ENCODE measurements at places on chromosomes 1 and 21. TPM values are rescaled to one million over a fixed set of nuclear protein-coding genes. Genes with fewer than 3 reads are reported as not detected.

DNA sequence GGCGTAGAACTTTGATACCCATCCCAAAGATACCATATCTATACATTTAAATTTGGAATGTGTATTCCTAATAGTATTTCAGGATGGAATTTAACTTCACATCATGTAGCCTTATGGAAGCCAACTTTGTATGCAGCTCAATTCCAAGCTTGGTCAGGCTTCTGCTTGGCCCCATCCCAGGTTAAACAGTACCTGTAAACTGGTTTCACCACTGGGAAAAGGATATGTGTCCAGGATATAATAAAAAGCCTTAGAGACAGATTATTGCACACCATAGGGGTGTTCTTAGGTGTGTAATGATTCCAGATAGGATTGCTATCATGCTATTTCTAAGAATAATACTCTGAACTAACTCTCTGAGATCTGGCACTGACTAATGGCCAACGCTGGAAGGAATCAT is 28.1 kb downstream of the ADAM30 start:
- no peak for DNase-seq

- no peak for DNase-seq
Observed at GRCh38 chr21:42373196-42373907, 7.0 kb upstream of the TFF1 start.

- no peak for DNase-seq
Observed at GRCh38 chr1:39003794-39004193, 12.7 kb downstream of the AKIRIN1 start.

SAMSN1 gene
- not detected for total RNA-seq

GRCh38 chr21:36250423-36251075 is 69.4 kb upstream of the MORC3 start:
- peak; percentile 27 for DNase-seq

NFASC gene
- total RNA-seq: 3.7 TPM

OPRD1 gene
- 0.37 TPM for total RNA-seq

DNA sequence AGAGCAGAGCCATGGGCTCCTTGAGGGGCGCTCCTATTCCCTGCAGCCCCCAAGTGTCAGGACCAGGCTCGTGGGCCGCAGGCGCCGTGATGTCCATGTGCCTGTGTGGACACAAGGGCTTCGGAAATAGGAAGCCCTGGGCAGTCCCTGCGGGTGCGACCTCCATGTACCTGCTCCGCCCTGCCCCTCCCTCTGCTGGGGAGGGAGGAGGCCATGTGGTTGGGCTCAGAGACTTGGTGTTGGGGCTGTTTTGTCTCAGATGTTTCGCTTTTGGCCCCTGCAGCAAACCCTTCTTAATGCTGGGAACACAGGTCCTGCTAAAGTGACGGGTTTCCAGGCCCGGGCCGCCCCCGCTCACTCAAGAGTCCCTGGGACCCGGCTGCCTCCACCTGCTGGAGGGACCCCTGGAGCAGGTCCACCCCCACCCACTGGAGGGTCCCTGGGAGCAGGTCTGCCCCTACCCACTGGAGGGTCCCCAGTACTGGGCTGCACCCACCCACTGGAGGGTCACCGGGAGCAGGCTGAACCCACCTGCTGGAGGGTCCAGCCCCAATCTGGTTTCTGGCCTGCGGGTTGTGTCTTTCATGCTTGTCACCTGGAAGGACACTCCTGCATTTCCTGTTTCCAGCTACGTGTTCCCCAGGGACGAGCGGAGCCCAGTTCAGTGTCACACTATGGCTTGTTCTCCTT is 156.5 kb downstream of the PEX14 start:
- no peak for DNase-seq

PTCH2 gene
- total RNA-seq: 0.09 TPM

DNA sequence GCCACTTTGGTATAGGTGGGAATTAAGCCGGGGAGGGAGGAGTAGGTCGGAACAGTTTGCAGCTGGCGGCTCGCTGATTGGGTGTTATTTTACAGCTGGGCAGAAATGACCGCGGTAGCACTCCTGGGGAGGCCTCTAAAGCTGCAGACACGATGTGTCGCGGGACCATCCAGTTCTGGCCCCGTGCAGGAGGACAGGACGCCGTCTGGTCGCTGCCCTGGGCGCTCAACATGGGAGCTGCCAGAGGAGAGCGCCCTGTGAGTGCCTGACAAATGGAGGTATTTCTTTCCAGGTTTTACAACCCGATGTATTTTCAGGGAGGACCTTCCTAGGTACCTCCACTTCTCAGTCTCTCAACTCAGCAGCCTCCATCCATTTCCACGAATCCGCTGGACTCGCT is 46.2 kb downstream of the CDC7 start:
- DNase-seq: no peak

- DNase-seq: no peak
Observed at GRCh38 chr21:27365394-27365793, 398.5 kb upstream of the ADAMTS5 start.

- no peak for DNase-seq
Observed at GRCh38 chr1:208756339-208756981, 512.3 kb upstream of the PLXNA2 start.

MAN1C1 gene
- total RNA-seq: 5.3 TPM

PEAR1 gene
- not detected for total RNA-seq

PADI3 gene
- 2.0 TPM for total RNA-seq

GRCh38 chr1:178921499-178921898 is 50.6 kb upstream of the ANGPTL1 start:
- DNase-seq: no peak

DNA sequence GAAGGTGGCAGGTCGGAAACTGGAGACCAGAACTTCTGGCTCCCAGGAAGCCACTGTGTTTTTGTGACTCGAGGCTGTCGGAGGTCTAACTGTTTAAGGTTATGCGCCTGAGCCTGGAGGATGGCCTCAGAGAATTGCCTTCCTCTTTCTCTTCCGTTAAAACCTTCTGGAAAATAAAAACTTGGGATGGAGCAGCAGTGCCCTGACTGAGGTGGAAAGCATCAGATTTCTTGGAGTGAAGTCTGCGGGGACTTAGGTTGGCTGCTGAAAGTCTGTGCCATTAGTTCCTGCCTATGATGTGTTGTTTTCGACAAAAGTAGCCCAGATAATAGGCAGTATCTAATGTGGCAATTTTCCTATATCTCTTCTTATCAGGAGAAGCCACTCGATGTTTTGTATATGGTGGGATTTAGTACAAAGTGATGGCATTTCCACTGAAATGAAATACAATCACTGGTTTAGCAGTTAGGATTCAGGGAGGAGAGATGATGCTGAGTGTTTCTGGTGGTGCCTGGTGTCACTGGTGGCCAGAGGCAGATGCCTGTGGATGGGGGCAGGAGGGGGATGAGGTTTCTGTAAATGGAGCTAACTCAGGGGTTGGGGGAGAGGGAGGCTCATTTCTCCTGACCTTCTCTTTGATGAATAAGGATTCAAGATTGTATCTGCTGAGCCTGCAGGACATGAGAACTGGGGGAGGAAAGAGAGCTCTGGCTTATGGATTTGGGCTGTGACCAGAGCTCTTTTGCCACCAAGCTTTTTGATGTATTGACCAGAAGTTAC is 150.8 kb downstream of the CAMTA1 start:
- DNase-seq: no peak

- no peak for DNase-seq
Observed at GRCh38 chr1:981955-982558, at the start of gene PERM1. PERM1 (minus strand) TSS chr1:982093; CDS start chr1:981029, 1,064 bp downstream.

DNA sequence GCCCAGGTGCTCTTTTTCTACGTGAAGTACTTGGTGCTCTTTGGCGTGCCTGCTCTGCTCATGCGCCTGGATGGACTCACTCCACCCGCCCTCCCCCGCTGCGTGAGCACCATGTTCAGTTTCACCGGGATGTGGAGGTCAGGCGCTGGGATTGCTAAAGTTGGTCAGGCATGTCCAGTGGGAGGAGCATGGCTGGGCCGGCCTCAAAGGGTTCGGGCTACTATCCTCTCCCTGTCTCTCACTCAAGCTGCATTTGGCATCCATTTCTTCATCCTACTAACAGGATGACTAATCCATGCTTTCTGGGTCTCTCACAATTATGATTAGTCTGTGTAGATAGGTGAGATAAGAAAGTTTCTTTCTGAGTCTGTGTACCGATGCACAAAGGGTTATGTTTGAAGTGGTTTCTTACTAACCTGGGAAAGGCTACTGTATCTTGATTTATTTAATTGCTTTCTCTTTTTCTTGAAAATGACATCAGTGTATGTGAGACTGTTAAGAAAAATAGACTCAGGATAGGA is 135.9 kb downstream of the HHAT start:
- no peak for DNase-seq

SEMA4A gene
- total RNA-seq: 1.8 TPM

DNA sequence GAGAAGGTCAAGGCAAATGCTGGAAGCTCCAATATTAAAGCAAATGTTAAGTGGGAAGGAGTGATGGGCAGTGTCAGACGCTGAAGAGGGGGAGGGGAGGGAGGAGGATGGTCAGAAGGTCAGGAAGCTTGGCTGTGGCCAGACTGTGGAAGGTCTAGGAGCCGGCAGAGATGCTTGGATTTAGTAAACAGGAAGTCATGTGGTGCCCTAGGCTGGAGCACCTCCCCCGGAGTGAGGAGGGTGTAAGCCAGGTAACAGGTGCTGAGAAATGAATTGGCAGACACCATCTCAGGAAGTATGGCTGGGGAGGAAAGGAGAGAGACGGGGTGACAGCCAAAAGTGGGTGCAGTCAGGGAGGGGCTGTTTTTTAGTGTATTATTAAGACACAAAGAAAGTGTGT is 17.7 kb downstream of the CSMD2 start:
- DNase-seq: no peak

DNA sequence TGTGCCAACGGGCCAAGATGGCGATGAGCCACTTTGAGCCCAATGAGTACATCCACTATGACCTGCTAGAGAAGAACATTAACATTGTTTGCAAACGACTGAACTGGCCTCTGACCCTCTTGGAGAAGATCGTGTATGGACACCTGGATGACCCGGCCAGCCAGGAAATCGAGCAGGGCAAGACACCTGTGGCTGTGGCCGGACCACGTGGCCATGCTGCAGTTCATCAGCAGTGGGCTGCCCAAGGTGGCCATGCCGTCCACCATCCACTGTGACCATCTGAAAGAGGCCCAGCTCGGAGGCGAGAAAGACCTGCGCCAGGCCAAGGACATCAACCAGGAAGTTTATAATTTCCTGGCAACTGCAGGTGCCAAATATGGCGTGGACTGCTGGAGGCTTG is 32.2 kb upstream of the GPR137B start:
- DNase-seq: no peak

GPR3 gene
- 3.1 TPM for total RNA-seq

DNA sequence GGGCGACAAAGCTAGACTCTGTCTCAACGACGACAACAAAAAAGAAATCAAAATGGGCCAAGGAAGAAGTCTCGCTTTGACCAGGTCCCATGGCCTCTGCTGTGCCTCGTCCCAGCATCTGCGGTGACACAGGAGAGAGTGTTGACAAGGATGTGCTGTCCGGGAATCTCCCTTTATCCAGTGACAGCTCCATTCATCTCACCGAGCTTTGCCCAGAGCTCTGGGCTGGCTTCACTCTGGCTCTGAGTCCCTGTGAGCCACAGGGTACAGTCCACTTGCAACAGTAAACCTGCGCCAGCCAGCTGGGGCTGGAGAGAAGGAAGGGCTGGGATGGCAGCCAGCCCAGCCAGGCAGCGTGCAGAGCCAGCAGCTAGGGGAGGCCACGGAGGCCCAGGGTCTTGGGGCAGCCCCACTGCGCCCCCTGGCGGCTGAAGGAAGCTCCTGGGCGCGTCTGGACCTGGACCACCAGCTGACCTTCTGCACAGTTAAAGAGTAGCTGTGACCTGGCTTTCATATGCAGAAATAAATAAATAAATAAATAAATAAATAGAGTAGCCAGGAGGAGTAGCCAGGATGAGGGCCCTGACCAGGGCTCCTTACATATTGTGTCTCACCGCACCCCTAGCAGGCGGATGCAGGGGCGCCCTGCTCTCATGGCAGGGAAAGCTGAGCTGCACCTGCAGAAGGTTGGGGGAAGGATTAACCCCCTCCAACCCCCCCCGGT is 29.7 kb downstream of the ENO1 start:
- DNase-seq: peak; percentile 96

DNA sequence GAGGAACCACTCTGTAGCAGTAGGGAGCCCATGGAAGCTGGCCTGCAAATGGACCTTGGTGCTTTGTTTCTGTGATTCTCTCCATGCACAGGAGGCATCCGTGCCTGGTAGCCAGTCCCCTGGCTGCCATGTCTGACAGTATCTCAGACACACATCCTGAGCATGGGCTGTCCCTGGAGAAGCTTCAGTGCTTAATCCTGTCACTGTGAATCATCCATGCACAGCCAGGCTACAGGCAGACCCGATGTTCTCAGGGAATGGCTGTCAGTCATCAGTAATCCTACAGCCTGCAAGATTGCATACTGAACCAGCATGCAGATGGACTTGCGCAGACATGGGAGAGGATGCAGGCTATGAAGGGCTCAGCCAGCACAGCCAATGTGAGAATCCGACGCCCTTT is 606.3 kb upstream of the PLXNA2 start:
- no peak for DNase-seq

GRCh38 chr1:181257117-181257516 is 168.6 kb downstream of the IER5 start:
- DNase-seq: no peak

- DNase-seq: no peak
Observed at GRCh38 chr1:60133000-60133673, 59.6 kb upstream of the C1orf87 start.

CNN3 gene
- 477 TPM for total RNA-seq

Data from neural progenitor cell (in vitro differentiated cells).